ENCODE measurements at places on chromosomes 7 and 10.

DNA sequence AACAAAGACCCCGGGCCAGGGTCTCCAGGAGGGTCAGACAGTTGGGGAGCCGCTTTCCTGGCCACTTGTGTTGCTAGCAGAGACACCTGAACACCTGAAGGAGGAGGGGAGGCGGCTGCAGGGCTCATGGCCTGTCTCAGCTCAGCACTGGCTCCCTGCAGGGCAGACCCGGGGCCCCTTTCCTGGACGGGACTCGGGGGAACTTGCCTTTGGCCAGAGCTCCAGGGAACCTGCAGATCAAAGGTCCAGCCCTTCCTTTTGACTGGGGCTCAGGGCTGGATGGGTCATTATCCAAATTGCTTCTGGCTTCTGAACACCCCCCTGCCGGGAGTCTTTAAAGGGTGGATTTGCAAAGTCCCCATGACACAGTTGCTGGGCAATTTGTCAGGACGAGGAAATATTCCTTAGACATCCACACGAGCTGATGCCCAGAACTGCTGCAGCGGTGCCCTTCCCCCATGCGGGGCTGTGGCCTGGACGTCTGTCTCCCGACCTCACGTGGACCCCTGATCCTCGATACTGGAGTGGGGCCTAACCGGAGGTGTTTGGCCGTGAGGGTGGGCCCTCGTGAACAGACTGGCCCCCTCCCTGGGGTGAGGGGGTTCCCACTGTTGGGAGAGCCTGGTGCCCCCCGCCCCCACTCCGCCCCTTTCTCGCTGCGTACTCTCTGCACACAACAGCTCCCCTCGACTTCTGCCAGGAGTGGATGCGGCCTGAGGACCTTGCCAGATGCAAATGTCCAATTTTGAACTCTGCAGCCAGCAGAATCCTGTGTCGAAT is 194.3 kb downstream of the ELFN1 start:
- DNase-seq: no peak

GRCh38 chr7:69919426-69920111 is 321.3 kb downstream of the AUTS2 start:
- no peak for DNase-seq

GRCh38 chr10:45378914-45379726 is 5.1 kb downstream of the ALOX5 start:
- DNase-seq: no peak

- no peak for DNase-seq
These were observed 128.4 kb downstream of the RGS10 start for GRCh38 chr10:119414081-119414611.

GRCh38 chr7:18965657-18966056 is 151.8 kb downstream of the TWIST1 start:
- DNase-seq: no peak

GRCh38 chr10:44424957-44425356 is 40.1 kb upstream of the CXCL12 start:
- DNase-seq: no peak

- no peak for DNase-seq
These were observed 5.5 kb downstream of the GSTO1 start for GRCh38 chr10:104259999-104260774.

DNA sequence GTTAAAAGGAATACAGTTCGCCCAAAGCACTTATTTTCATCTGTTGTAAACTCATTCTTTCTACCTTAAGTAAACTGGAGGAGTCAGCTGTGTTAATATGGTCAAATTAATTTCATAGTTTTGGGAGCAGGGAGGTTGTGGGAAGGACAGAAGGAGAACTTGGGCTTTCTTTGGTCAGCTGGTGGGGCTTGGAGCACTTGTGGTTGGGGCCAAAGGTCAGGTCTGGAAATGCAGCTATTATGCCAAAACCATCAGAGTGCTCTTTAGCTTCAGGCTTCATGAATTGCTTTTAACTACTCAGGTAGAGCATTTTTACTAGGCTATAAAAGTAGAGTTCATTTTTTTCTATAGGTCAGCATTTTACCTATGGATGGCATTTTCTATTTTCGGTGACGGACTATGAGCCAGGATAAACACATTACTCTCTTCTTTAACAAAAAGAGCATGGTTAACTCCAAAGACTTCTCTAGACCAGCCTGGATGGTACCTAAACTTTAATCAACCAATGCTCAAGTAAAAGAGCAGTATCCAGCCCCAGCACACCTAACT is 30.0 kb downstream of the STEAP4 start:
- no peak for DNase-seq

DNA sequence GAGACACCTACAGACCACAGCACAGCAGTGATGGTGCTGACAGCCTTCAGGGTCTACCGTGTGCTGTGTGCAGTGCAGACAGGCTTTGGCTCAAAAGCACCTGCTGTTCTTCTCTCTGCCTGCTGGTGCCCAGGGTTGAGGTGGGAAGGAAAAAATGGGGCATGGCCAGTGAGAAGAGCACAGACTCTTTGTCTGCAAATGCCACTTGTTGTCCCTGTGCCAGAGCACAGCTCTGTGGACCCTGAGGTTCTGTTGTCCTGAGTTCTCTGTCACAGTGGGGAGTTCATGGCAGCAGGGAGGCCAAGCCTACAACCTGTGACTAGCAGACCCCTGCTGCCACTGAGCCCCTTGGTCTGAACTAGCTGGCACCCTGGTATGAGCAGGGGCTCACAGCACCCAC is 376.7 kb downstream of the GLRX3 start:
- no peak for DNase-seq

DNA sequence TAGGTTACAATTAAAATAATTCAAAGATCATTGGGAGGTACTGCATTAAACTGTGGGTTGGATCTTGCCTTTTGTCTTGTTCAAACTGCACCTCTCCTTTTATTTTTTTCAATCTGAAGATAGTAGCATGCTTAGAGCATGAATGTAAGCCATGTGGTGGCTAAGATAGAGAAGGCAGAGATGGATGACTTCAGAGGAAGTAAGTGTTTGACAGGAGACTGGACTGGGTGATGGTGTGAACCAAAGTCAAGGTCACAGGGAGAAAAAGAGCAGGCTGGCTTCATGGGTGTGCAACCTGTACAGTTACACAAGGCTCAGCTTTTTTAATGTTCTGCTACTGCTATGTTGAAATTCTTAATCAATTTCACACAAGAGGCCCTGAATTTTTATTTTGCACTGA is 85.6 kb downstream of the ZEB1 start:
- no peak for DNase-seq

DNA sequence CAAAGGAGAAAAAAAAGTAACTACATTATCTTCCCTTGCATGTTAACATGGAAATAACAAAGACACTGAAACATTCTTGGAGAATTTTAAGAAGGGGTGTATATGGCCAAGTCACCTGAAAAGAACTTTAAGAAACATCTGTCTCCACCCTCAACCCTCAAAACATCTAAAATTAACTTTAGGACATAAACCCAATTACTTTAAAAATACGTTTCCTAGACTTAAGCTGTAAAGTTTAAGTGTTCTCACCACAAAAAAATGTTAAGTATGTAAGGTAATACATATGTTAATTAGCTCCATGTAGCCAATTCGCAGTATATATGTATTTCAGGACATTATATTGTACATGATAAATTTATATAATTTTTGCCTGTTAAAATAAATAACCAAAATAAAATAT is 71.1 kb upstream of the GLCCI1 start:
- DNase-seq: no peak

- DNase-seq: no peak
These were observed 733.1 kb downstream of the TYW1 start for GRCh38 chr7:67729771-67730170.

DNA sequence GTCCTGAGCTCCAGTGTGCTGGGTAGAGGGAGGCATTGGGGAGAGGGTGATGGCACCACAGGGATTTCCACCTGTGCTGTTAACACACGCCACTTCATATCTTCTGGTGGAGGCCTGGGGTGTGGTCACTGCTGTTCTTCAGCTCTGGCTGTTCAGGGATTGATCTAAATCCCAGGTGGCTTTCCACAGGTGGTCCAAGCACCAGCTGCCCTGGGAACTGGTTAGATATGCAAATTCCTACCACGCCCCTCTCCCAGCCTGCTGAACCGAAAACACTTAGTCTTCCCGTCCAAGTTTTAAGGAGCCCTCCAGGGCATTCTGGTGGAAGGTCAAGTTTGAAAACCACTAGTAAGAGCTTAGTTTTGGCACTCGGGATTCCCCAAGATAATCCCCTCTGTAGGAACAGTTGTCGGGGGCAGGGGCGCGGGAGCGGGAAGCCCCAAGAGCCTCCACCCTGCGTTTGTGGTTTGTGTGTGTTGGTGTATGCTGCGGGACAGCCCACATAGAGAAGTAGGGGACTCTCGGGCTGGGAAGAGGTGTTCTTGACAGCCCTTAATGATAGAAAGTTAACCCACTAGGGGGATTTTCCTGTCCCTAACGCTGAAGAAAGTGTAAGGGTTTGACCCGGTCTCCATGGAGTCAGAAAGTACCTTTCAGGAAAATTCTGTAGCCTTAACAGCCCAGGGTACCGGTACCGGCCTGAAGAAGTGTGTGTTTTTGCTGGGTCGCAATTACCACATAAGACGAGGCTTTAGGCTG is 5.1 kb downstream of the DEPP1 start:
- DNase-seq: no peak

DNA sequence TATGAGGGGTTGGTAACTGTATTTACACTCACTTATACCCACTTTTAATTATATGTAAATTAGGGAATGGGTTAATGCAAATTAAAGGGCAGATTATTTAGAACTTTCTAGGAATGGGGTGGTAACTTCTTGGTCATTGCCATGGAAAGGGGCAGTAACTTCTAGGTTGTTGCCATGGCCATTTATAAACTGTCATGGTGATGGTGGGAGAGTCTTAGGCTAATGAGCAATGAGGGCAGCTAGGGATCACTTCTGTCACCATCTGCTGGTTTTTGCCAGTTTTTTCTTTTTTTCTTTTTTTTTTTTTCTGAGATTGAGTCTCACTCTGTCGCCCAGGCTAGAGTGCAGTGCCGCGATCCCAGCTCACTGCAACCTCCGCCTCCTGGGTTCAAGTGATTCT is 33.1 kb downstream of the NAPEPLD start:
- no peak for DNase-seq

DNA sequence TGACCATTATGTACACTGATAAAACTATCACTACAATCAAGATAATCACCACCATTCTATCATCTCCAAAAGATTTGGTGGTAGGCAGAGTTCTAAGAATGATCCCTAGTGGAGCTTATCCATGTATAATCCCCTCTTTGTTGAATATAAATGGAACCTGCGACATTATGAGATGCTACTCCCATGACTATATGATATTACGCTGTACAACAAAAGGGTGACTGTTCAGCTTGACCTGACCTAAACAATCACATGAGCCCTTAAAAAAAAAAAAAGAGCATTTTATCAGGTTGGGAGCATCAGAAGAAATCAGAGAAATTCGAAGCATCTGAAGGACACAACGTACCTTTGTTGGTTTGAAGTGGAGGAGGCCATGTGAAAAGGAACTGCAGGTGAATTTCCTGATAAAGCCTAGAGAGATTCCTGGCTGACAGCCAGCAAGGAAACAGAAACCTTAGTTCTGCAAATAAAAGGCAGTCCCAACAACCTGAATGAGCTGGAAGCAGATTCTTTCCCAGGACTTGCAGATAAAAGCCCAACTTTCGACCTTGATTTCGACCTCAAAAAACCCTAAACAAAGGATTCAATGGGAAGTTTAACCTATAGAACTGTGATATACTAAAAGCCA is 270.7 kb downstream of the ADRA2A start:
- no peak for DNase-seq

DNA sequence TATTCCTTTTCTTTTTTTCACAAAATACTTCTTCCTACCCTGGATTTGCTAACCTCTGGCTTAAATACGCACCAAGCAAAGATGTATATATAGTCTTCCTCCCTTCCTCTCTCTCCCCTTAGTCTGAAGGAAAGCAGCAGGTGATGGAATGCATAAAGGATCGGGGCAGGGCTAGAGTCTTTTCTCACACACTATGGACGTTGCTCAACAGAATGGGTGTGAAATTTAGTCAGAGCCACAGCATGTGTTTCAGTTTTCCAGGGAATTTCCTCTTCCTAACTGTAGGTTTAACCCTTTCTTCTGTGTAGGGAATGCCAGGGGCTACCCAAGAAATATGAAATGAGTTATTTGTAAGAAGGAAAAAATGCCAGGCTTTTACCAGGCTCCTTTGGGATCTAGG is 71.4 kb upstream of the NFKB2 start:
- no peak for DNase-seq

DNA sequence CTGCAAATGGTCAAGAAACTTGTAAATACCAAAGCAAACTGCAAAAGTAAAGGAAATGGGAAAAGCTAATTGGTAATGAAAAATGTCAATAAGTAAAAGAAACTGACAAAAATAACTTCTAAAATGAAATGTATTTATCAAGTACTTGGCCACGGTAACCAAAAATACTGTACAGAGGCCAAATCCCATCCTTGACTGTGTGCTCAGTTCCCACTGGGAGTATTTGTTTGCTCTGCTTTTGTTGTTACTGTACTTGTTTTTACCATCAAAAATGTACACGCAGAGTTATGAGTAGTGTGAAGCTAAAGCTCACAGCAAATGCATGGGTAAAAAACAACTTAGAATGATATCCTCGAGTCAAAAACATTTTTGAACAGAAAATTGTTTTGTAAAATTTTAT is 31.1 kb downstream of the ENKUR start:
- DNase-seq: no peak
